ENCODE measurements at places on chromosomes 7 and 10. TPM values are rescaled to one million over a fixed set of nuclear protein-coding genes. Genes with fewer than 3 reads are reported as not detected.

- no peaks in the 10 kb centered on the region for H3K27me3 ChIP-seq
- H3K4me1 ChIP-seq, result peaks cover 14% of the 10 kb centered on the region
- DNase-seq, result peak; percentile 60
- H3K27ac ChIP-seq, result peak overlapping the region; percentile 45
- no peak overlapping the region for H3K4me3 ChIP-seq
These were observed 42.4 kb downstream of the TBATA start for GRCh38 chr10:70742537-70743429.

The THSD7A gene
- total RNA-seq, result 8.0 TPM

The RPEL1 gene
- not detected for total RNA-seq

- H3K4me1 ChIP-seq, result peaks cover 52% of the 10 kb centered on the region
- H3K36me3 ChIP-seq, result no peaks in the 10 kb centered on the region
- no peak overlapping the region for H3K4me3 ChIP-seq
- H3K27me3 ChIP-seq, result no peaks in the 10 kb centered on the region
- no peak for DNase-seq
- no peak overlapping the region for H3K27ac ChIP-seq
These were observed 109.3 kb downstream of the GRK5 start for GRCh38 chr10:119316729-119317097.

DNA sequence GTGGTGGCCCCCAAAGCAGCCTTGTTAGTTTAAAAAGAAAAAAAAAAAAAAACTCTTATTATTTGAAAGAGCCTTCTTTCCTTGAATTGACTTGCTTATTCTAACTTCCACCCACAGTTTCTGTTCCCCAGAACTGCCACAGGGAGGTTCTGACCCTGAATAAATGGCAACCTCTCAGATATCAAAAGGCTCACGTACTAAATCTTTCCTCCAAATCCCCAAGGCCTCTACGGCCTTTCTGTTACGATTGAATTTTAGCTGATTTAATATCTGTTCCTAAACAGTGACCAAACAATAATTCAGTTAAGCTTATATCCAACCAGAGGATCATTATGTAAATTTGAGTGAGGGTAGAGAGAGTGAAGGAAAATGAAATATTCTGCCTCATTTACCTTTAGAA, 482.8 kb downstream of the GFRA1 start:
- H3K27me3 ChIP-seq, result no peaks in the 10 kb centered on the region
- H3K4me1 ChIP-seq, result no peaks in the 10 kb centered on the region
- H3K36me3 ChIP-seq, result no peaks in the 10 kb centered on the region
- H3K27ac ChIP-seq, result no peak overlapping the region
- no peak overlapping the region for H3K4me3 ChIP-seq

GRCh38 chr10:34661580-34661979, 153.5 kb downstream of the PARD3 start:
- no peak overlapping the region for H3K27ac ChIP-seq
- no peak for DNase-seq
- H3K4me3 ChIP-seq, result no peak overlapping the region
- H3K27me3 ChIP-seq, result no peaks in the 10 kb centered on the region
- H3K4me1 ChIP-seq, result peaks cover 8% of the 10 kb centered on the region

- no peak for DNase-seq
- no peak overlapping the region for H3K27ac ChIP-seq
- no peaks in the 10 kb centered on the region for H3K36me3 ChIP-seq
- H3K27me3 ChIP-seq, result no peaks in the 10 kb centered on the region
These were observed 36.2 kb downstream of the LARP4B start for GRCh38 chr10:895324-895723.

GRCh38 chr7:39825401-39825980, 124.6 kb upstream of the CDK13 start:
- peaks cover 53% of the 10 kb centered on the region for H3K27me3 ChIP-seq
- no peak overlapping the region for H3K4me3 ChIP-seq
- no peak overlapping the region for H3K27ac ChIP-seq

- H3K36me3 ChIP-seq, result no peaks in the 10 kb centered on the region
- no peak for DNase-seq
- H3K27ac ChIP-seq, result no peak overlapping the region
- no peaks in the 10 kb centered on the region for H3K27me3 ChIP-seq
These were observed 19.4 kb downstream of the MKLN1 start for GRCh38 chr7:131346885-131347592.

- no peaks in the 10 kb centered on the region for H3K27me3 ChIP-seq
- no peak for DNase-seq
- H3K27ac ChIP-seq, result no peak overlapping the region
- no peaks in the 10 kb centered on the region for H3K4me1 ChIP-seq
- H3K36me3 ChIP-seq, result no peaks in the 10 kb centered on the region
- no peak overlapping the region for H3K4me3 ChIP-seq
These were observed 26.4 kb upstream of the GSDME start for GRCh38 chr7:24783698-24784097.

DNA sequence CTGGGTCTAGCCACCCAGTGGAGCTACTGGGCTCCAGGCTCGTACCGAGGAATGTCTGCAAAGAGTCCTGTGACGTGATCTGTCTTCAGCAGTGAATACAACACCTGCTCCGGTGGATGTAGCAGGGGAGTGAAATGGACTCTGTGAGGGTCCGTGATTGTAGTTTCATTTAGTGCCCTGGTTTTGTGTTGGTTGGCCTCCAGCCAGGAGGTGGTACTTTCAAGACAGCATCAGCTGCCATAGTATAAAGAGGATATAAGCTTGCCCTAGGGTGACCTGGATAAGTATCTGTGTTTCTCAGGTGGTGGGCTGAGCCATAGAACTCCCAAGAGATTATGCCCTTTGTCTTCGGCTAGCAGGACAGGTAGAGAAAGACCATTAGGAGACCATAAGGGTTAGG, 24.6 kb upstream of the WNT2 start:
- no peaks in the 10 kb centered on the region for H3K27me3 ChIP-seq
- no peaks in the 10 kb centered on the region for H3K36me3 ChIP-seq
- no peak overlapping the region for H3K27ac ChIP-seq
- H3K4me1 ChIP-seq, result no peaks in the 10 kb centered on the region
- no peak for DNase-seq

GRCh38 chr10:71569775-71570588, 149.6 kb downstream of the C10orf105 start:
- no peaks in the 10 kb centered on the region for H3K27me3 ChIP-seq
- H3K4me1 ChIP-seq, result no peaks in the 10 kb centered on the region
- no peaks in the 10 kb centered on the region for H3K36me3 ChIP-seq
- no peak for DNase-seq
- no peak overlapping the region for H3K4me3 ChIP-seq

GRCh38 chr10:3430501-3430900, 257.9 kb upstream of the PITRM1 start:
- DNase-seq, result no peak

DNA sequence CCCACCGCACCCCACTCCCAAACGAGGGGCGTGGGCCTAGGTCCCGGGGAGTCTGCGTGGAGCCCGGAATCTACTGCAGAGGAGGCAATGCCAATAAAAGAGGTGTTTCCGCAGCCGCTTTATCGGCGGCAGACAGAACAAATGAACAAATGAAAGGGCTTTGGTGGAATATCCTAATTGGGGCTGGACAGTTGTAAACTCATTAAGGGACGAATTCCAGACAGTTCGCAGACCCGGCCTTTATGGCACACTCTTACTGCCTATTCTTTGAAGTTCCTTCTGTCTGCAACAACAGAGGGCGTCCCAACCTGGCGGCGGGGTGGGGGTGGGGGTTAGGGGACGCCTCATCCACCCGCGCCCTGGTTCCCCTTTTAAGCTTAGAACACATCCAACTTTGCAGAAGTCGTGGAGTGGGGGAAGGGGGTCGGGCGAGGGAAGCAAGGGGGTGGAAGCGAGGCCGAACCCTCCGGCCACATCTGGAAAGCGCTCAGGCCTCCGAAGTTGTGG, 4.1 kb downstream of the HOXA9 start:
- peaks cover 27% of the 10 kb centered on the region for H3K4me1 ChIP-seq
- no peaks in the 10 kb centered on the region for H3K36me3 ChIP-seq
- peaks cover 91% of the 10 kb centered on the region for H3K27me3 ChIP-seq
- DNase-seq, result peak; percentile 68
- no peak overlapping the region for H3K27ac ChIP-seq

DNA sequence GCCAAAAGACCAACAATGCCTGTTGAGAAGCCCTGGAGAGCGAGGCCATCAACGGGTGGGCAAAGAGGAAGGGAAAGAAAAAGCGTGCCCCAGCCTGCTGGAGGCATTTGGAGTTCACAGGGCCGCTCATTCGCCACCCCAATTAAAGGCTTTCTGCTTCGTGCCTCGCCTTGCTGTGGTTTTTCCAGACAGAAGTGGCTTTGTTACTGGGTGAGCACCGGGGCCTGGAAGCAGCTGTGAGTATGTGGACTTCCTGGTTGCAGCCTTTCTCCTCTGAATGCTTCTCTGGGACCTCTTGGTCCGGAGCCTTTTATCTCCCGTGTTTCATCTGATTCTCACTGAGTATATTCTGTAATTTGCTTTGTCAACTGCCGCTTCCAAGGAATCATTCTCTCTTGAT, 118.1 kb upstream of the EGR2 start:
- H3K27me3 ChIP-seq, result no peaks in the 10 kb centered on the region
- H3K36me3 ChIP-seq, result no peaks in the 10 kb centered on the region
- no peaks in the 10 kb centered on the region for H3K4me1 ChIP-seq
- no peak for DNase-seq
- no peak overlapping the region for H3K27ac ChIP-seq

The ASB10 gene
- not detected for total RNA-seq

DNA sequence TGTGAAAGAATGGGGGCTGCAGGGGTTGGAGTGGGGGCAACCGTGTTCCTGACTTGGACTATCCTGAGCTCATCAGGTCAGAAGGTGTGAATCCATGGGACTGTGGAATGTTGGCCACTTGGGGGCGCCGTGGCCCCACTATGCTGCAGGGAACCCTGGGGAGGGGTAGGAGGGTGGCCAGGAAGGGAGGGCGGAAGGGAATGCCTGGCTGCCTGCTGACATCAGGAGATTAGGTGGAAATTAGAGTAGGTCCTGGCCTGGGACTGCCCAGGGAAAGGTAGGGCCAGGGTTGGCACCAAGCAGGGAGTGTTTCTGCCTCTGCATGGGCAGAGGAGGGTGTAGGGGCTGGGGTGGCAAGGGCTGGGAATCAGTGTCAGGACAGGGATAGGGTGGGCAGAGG, 65.8 kb upstream of the PRSS58 start:
- DNase-seq, result no peak
- no peak overlapping the region for H3K4me3 ChIP-seq
- H3K27me3 ChIP-seq, result peaks cover 4% of the 10 kb centered on the region
- H3K36me3 ChIP-seq, result no peaks in the 10 kb centered on the region

The ZNF365 gene
- 1.3 TPM for total RNA-seq

The ARHGEF35 gene
- total RNA-seq, result 11.5 TPM

DNA sequence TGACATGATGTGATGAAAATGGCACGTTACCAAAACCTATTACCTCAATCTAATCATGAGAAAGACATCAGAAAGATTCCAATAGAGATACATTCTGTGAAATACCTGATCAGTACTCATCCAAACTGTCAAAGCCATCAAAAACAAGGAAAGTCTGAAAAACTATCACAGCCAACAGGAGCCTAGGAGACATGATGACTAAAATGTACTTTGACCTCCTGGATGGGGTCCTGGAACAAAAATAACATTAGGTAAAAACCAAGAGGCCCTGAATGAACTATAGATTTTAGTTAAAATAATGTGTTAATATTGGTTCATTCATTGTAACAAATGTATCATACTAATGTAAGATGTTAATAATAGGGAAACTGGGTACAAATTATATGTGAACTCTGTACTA, 113.9 kb upstream of the LRGUK start:
- no peak for DNase-seq
- no peak overlapping the region for H3K27ac ChIP-seq
- no peaks in the 10 kb centered on the region for H3K36me3 ChIP-seq
- H3K27me3 ChIP-seq, result no peaks in the 10 kb centered on the region
- H3K4me3 ChIP-seq, result no peak overlapping the region
- H3K4me1 ChIP-seq, result no peaks in the 10 kb centered on the region

The TAF5 gene
- total RNA-seq, result 4.1 TPM

- H3K27me3 ChIP-seq, result no peaks in the 10 kb centered on the region
- H3K4me3 ChIP-seq, result no peak overlapping the region
- no peaks in the 10 kb centered on the region for H3K36me3 ChIP-seq
- H3K4me1 ChIP-seq, result no peaks in the 10 kb centered on the region
- no peak for DNase-seq
- no peak overlapping the region for H3K27ac ChIP-seq
These were observed 62.4 kb downstream of the CTTNBP2 start for GRCh38 chr7:117810642-117811512.

GRCh38 chr7:89607792-89608191, 546.5 kb upstream of the STEAP1 start:
- no peak overlapping the region for H3K4me3 ChIP-seq
- no peaks in the 10 kb centered on the region for H3K36me3 ChIP-seq
- no peak for DNase-seq
- no peaks in the 10 kb centered on the region for H3K27me3 ChIP-seq
- no peak overlapping the region for H3K27ac ChIP-seq

The GDF10 gene
- 16.8 TPM for total RNA-seq

- H3K27me3 ChIP-seq, result no peaks in the 10 kb centered on the region
- H3K27ac ChIP-seq, result no peak overlapping the region
- DNase-seq, result no peak
- peaks cover 39% of the 10 kb centered on the region for H3K4me1 ChIP-seq
- H3K36me3 ChIP-seq, result no peaks in the 10 kb centered on the region
These were observed 117.3 kb downstream of the PRKAG2 start for GRCh38 chr7:151759591-151760042.

The MYPN gene
- total RNA-seq, result not detected

DNA sequence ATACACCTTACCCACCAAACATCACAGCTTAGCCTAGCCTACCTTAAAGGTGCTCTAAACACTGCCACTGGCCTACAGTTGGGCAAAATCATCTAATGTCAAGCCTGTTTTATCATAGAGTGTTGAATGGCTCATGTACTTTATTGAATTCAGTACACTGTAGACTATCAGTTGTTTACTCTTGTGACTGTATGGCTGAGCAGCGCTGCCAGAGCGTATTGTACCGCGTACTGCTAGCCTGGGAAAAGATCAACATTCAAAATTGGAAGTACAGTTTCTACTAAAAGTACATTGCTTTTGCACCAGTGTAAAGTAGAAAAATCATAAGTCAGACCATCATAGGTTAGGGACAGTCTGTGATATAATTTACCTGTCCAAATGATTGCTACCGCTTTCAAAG, 226.8 kb downstream of the PRPF18 start:
- DNase-seq, result no peak
- no peak overlapping the region for H3K27ac ChIP-seq
- H3K4me3 ChIP-seq, result no peak overlapping the region

The PIP gene
- not detected for total RNA-seq

- H3K36me3 ChIP-seq, result no peaks in the 10 kb centered on the region
- H3K27ac ChIP-seq, result no peak overlapping the region
- H3K27me3 ChIP-seq, result no peaks in the 10 kb centered on the region
- no peaks in the 10 kb centered on the region for H3K4me1 ChIP-seq
- DNase-seq, result no peak
- no peak overlapping the region for H3K4me3 ChIP-seq
These were observed 249.4 kb downstream of the TCF7L2 start for GRCh38 chr10:113199459-113199858.

DNA sequence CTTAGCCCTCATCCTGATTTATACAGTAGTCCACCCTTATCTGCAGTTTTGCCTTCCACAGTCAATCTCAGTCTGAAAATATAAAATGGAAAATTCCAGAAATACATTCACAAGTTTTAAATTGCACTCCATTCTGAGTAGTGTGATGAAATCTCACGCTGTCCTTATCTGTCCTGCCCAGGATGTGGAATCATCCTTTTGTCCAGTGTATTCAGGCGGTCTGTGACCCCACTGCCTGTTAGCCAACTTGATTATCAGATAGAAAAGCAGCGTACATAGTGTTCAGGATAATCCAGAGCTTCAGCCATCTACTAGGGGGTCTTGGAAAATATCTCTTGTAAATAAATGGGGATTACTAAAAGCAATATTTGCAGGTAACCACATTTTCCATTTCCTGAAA, 146.3 kb downstream of the MALRD1 start:
- H3K36me3 ChIP-seq, result no peaks in the 10 kb centered on the region
- no peak for DNase-seq
- no peak overlapping the region for H3K27ac ChIP-seq

Measured in upper lobe of right lung (tissue), 1 donor.